ENCODE measurements at places on chromosomes 2 and 18. TPM values are rescaled to one million over a fixed set of nuclear protein-coding genes. Genes with fewer than 3 reads are reported as not detected.

DNA sequence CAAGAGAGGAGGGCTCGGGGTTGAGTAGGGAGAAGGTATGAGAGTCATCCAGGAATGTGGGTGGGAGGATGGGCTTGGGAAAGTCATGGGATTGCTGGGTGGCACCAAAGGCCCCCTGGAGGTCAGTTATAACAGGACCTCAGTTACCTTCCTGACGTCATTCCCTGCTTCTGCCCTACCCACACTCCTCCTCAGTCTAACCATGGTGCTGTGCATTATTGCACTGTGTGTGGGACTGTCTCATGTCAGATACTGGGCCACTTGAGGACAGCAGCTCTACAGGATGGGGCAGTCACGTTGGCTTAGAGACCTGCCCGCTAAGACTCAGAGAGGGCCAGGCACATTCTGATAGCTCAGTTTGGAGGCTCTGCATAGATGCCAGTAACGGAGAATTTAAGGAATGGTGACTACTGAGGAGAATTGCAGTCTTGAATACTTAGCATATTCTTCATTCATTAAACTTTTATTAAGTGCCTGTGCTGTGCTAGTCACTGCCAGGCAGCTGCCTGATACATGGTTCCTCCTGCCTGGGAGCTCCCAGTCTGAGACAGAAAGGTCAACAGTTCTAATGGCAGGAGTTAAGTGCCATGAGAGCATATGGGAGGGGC lies 90.5 kb downstream of the LAMA3 start:
- no peak for DNase-seq

Gene ABI2
- 35.6 TPM for total RNA-seq

DNA sequence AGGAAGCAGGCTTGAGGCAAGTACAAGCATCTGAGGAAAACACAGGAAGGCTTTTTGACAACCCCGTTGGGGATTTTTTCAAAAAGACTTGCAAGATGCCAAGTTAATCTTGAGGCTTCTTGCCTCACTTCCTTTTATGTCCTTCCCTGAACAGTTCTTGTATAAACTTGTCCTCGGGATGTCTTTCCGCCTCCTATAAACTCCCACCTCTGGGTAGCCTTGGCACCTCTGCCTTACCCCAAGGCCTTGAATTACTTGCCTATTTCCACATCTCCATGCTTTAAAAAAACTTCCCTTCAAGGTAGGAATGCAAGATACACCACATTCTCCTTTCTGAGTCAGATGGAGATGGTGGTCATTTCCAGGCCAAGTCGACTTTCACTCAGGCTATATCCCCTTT lies 106.4 kb upstream of the RBBP8 start:
- DNase-seq, result peak; percentile 51

DNA sequence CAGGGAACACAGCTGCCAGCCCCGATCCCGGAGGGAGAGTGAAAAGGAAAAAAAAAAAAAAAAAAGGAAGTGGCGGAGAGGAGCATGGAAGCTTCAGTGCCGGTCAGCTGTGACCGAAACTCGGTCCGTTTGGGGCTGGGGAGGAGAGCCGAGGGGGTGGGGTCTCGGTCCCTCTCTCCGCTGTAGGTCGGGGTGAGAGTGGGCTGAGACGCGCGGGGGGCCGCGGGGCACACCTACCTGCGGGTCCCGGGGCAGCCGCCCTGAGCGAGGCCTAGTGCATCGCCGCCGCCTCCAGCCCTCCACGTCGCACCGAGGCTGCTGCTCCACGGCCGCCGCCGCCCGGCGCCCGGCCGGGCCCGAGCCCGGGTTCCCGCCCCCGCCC lies 536 bp downstream of the VPS54 start:
- DNase-seq, result peak; percentile 65

GRCh38 chr2:150485871-150486538 lies 1.5 kb downstream of the RND3 start:
- DNase-seq, result peak; percentile 87

Gene POMC
- 9.0 TPM for total RNA-seq

DNA sequence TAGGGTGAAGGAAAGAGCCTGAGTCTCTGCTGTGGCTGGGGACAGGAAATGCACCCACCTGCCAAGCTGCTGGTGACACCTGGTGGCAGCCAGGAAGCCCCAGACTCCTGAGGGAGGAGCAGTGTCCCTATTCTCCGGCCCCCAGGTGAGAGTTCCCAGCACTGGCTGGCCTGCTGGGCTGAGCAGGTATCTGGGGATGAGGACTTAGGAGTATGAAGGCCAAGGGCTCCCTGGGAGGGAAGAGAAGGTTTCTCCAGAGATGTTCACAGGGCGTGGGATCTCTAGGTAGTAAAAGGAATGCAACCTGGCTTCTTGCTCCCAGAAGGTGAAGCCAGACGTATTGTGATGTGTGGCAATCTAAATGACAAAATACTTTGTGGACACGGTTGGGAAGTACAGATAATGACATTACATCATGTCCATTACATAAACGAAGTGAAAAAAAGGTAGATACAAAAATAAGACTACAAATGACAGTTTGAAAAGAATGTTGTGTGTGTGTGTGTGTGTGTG lies 75.8 kb upstream of the SLC1A4 start:
- no peak for DNase-seq

DNA sequence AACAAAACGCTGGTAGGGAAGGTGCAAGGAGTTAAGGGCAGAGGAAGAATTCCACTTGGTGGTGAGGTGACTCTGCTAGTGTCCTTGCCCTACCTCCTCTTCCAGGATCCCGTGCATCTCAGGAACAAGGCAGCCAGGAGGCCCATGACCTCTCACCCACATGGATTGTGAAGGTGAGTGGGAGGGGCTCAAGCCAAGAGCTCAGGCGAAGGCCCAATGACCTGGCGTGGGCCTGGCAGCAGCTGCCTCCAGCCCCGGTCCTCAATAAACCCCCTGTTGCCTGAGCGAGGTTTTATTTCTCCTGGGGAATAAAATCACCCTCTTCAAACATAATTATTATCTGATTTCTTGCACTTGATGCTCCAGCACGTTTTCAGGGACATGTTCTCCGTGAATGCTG lies 28.2 kb downstream of the LAMA1 start:
- DNase-seq, result no peak

Gene IGFBP5
- total RNA-seq, result 22.4 TPM

Gene TUBA3E
- not detected for total RNA-seq

DNA sequence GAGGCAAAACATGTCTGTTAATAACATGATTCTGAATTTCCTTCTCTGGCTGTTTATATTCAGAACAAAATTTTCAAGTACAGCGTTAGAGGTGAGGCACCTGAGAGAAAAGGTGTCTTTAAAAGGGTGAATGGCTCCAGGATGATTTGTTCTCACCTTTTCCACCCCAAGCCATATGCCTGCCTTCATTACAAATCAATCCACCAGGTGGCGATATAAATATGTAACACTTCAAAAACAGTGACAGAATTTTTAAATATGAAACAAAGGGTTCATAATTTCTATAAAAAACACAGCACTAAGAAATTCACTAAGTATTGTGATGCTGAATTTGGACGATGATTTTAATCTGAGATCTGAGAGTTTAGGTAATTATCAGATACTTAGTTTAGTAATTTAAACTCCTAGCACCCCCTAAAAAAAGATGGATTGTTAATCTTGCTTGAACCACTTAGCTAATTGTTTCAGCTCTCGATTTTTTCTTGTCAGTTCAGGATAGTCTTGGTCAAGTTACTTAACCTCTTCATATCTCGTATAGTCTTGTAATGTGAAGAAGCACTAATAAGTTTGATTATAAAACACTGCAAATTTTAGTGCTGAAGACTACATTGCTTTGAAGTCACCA lies 528.8 kb downstream of the CPS1 start:
- no peak for DNase-seq

DNA sequence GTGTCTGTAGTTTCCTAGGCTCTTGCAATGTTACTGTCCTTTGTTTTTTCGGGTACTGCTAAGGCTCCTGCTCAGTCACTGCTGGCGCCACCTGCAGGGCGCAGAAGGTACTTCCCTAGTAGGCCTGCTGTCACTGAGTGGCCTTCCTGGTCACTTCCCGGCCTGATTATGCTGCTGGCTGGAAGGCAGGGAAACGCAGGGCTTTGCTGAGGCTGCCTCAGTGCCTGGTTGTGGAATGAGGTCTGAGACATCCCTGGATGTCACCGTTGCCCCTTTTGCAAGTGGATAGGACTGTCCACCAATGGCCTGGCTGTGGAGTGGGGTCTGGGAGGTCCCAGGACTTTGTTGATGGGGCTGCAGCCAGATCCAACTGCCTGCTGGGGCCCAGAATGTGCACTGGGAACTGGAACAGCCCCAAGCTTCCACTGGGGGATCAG lies 13.1 kb downstream of the DAW1 start:
- DNase-seq, result peak; percentile 73

DNA sequence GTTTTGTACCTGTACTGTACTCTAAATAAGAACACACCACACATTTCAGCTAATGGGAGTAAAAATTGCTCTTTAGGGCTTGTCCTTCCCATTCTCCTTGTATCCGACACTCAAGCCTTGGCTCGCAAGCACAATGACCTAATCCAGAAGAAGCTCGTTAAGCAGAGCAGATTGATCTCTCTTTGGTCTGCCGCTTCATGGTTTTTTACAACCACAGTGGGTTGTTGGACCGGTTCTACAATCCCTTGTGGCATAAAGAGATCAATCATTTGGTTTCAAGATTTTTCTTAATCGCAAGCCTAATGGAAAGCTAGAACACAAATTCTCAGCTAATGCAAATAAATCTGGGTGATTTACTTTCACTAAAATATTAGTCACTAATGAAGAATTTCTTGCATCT lies 662.1 kb downstream of the LRP1B start:
- no peak for DNase-seq

GRCh38 chr2:143730953-143731260 lies 601.7 kb downstream of the ARHGAP15 start:
- DNase-seq, result no peak

GRCh38 chr2:217103752-217104545 lies 244.1 kb upstream of the TNP1 start:
- peak; percentile 74 for DNase-seq

DNA sequence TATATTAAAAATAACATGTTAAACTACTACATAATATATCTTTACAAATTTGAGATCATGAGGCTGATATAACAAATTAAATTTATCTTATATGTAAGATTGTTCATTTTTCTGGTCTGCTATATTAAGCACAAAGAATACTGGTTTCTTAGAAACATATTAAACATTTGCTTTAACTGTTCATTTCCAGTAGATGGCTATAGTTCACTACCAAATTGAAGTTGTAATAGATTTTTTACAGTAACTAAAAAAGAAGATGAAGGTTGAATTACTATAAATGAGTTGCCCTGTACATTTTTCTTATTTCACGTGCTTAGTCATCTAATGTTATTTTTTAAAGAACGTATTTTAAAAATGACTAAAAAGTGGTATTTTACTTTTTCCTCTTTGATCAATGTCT lies 57.0 kb downstream of the ZNF407 start:
- DNase-seq, result peak; percentile 16

GRCh38 chr2:53941749-53942148 lies 29.0 kb downstream of the PSME4 start:
- DNase-seq, result no peak

Gene NDUFAF7
- total RNA-seq, result 23.9 TPM

DNA sequence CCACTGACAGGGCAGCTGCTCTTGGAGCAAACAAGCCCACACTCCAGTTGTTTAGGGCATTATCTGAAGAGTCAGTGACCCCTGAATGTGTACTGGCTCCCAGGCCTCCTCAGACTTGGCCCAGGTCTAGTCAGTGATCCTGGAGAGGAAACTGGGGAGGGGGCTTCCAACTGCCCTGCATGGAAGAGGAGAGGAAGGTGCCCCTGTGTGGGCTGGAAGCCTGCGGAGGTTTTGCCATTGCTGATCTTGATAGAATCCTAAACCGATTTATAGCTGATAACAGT lies 197.4 kb downstream of the MGAT5 start:
- DNase-seq, result no peak

Gene IFT172
- 20.5 TPM for total RNA-seq

- DNase-seq, result no peak
Observed at GRCh38 chr2:221524158-221524557, 47.9 kb downstream of the EPHA4 start.

Gene SLC30A3
- not detected for total RNA-seq
